ENCODE measurements at places on chromosomes 7 and 10.

GRCh38 chr7:128407233-128407589 is 2.6 kb downstream of the IMPDH1 start:
- no peak for DNase-seq

DNA sequence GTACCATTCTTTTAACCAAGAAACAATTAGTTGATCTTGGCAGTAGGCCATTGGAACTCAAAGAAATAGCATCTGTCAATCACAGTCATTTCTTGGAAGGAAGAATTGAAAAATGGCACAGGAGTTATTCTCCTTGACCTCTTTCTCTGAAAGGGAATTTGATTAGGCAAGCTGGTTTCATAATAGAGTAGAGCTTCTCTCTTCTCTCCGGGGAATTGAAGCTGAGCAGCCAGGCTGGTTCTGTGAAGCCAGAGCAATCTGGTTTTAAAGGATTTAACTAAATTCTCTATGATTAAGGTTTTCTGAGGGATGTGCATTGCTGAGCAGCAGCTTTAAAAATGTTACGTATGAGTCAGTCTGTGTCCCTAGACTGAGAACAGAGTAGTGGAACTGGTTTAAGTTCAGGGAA is 70.2 kb downstream of the AHCYL2 start:
- DNase-seq, result no peak

GRCh38 chr10:4686644-4686996 is 139.4 kb upstream of the AKR1E2 start:
- DNase-seq, result no peak

DNA sequence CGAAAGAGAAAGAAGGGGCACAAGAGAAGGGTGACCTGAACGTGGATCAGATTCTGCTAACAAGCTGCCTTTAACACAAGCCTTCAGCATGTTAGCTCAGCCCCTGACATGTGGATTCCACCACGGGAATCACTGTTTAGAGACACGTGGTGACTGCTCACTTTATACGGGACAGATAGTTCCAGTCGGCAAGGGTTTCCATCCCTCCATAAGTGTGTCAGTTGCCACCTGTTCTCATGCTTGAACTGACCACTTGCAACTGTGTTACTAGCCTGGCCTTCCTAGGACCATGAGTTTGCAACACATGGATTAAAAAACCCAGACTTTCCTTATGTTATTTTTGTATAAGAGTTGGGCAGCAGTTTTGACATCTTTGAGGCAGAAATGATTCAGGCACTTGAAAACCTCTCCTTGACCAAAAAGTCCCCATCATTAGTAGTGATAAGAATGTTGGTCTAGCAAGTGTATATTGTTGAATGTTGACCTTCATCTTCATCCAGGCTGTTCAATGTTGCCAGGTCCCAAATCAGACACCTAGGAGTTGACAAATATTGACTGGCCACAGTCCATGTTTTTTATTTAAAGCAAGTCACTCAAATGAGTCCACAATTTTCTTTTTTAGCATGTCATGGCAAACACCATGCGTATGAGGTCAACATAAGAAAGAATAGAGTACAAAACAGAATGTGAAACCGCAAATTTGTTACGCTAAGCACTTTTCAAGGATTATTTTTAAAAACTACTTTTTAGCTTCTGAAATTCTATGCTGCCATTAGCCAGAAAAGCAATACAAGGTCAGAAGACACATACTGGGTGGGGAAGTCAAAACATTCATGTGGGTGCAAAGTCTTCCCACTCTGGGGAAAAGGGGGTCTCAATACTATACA is 101.6 kb downstream of the ABLIM1 start:
- no peak for DNase-seq

- no peak for DNase-seq
Measured at GRCh38 chr7:111339006-111339405, 223.3 kb downstream of the IMMP2L start.

DNA sequence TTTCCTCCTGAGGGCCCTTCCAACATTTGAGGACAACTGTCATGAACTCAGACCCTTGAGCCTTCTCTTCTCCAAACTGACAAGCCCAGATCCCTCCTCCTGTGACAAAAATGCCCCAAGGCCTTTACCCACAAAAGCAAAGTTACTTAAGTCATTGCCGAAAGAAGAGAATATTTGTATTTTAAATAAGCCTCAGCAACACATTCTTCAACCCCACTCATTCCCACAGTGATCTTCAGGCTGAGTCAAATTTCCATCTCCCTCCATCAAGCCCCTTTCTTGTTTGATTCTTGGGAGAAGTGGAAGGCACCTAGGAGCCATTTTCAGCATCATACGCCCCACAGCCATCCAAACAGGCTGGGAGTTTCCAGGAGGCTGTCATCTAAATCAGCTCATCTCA is 150.8 kb upstream of the PDE1C start:
- DNase-seq, result no peak

GRCh38 chr10:32846974-32847373 is 111.1 kb downstream of the ITGB1 start:
- DNase-seq, result no peak

Measured in left forelimb (tissue), 1 donor.